IPS-NIHi11 (cell line): ENCODE measurements at places on chromosomes 3 and 15.

- DNase-seq, result peak; percentile 79
Measured at GRCh38 chr3:54146506-54147239, 24.3 kb downstream of the CACNA2D3 start.

DNA sequence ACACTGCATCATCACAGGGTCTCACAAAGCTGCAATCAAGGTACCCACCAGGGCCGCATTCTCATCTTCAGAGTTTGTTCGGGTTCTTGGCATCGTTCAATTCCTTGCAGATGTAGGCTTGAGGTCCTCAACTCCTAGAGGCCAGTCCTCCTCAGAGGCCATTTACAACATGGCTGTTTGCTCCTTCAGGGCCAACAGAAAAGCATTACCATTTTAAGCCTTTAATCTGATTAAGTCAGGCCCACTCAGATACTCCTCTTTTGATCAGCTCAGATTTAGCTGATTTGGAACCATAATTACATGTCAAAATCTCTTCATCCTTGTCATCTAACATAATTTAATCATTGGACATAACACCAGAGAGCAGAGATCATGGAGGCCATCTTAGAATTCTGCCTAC, 55.4 kb downstream of the BFSP2 start:
- no peak for DNase-seq

- DNase-seq, result no peak
Measured at GRCh38 chr3:32848215-32848614, 30.4 kb downstream of the TRIM71 start.

GRCh38 chr3:151210676-151211381, 7.8 kb upstream of the GPR171 start:
- no peak for DNase-seq

GRCh38 chr15:45328663-45329062, 49.7 kb downstream of the GATM start:
- DNase-seq, result peak; percentile 19

DNA sequence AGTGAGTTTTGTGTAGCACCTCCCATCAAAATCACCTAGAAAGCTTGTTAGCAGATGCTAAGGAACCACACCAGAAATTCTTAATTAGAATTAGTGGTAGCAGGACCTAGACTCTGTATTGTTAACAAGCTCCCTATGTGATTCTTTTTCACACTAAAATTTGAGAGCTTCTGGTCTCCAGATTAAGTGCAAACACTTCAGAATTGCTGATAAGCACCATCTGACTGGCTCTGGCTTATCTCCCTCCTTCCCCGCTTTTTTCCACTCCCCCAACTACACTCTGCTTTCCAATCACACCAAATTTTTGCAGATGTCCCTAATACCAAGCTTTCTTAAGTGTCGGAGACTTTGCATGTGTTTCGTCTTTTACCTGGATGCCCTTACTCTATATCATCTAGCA, 410.1 kb upstream of the DPH6 start:
- no peak for DNase-seq

DNA sequence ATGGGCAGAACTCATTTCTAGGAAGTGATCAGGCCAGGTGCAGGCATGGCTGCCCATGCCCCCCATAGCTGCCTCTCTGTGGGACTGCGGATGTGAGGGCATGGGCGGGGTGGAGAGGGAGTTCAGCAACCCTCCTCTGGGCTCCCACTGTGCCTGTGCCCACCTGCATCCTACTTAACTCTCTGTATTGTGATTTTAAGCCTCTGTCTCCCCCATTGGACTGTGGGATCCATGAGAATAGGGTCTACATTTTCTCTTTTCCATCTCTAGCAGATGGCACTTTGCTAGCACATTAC, 194.3 kb downstream of the CHST2 start:
- no peak for DNase-seq

DNA sequence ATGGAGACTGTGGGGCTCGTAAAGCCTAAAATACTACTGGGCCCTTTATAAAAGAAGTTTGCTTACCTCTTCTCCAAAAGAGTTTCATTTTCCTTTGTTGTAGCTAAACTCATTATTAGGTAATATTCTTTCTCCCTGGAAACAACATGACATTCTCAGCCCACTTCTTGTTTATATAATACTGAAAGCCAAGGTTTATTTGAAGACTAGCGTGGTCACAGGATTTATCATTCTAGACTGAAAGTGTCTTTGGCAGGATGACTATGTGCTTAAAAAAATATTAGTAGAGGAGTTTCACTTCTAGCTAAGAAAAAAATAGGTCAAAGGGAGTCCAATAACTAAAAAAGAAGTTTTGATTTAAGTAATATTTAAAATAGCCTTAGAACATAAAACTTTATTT, 1085.2 kb upstream of the CADM2 start:
- no peak for DNase-seq

DNA sequence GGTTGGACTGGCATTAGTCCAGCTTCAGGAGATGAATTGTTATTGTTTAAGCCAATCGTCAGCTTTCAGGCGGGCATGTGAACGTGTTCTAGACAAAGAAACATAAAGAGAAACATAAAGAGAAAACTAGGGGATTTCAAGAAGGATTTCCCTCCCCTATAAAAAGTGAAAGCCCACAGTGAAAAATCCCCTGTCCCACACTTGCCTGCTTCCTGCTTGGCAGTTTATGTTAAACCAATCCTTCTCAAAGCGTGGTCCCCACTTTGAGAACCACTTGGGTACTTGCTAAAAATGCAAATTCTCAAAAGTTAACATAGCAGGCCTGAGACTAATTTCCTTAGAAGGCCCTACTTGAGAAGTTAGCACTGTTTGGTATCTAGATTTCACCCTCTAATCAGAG, 293.0 kb upstream of the SOX14 start:
- no peak for DNase-seq

DNA sequence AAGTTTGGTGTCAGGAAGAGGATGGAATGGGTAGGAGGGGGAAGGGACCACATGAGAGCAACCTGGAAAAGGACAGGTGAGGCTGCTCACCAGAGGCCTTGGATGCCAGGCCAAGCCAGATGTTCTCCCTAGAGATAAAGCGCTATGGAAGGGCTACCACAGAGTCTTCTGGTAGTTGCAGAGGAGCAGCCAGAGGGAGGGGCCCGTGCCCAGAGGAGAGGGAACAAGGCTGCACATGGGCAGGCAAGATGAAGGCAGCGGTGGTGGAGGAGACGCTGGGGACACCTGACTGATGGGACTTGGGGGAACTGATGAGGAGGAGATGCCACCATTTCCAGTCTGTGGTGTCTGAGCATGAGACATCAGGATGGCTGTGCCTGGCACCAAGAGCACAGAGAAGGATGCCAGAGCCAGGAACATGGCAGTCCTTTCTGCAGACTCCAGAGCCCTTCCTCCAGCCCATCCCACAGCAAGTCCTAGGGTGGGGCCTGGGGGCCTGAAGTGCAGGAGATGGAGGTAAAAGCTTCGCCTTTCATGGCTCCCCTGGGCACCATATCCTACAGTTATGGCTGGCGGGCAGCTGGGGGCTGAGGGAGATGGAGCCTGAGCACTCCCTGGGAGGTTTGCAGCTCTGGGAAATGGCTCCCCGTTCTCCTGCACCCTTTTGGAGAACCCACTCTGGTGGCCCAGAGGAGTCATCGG, 103.0 kb downstream of the ETFA start:
- DNase-seq, result no peak

- no peak for DNase-seq
Measured at GRCh38 chr3:197499427-197499826, 56.3 kb downstream of the BDH1 start.

DNA sequence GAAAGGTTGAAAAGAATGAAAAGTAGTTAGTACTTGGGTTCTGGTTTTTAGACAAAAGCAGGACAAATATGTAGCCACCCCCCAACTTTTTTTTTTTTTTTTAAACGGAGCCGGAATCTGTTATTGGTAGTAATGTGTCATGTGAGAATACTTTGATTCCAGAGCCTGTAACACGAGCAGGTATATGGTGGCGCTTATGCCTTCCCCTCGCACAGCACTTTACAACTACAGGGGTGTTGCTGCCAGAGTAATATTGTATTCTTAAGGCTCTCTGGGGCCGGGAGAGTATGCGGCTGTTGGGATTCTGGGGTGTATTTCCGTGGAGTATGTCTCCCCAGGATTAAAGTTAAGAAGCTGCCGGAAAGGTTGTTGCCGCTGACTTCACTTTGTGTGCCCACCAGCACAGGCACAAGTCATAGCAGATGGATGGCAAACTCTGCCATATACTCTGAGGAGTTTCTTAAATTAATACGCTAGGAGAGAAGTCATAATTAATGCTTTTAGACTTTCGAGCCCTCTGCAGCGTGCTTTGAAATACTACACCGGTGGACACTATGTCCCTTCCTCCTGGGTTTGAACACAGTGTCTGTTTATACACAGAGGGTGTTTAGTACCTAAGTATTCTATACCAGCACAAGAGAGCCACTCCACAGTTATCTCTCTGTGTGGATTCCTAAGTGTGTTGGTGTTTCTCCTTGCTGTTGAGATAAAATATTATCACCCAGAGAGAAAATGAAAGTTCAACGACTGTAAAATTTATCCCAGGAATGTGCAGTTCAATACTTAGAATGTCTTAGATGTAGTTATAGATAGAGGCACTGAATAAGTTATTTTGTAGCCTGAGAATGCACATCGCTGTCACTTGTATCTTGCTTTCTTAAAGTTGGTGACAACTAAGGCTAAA, 1.4 kb downstream of the MBNL1 start:
- peak; percentile 52 for DNase-seq

DNA sequence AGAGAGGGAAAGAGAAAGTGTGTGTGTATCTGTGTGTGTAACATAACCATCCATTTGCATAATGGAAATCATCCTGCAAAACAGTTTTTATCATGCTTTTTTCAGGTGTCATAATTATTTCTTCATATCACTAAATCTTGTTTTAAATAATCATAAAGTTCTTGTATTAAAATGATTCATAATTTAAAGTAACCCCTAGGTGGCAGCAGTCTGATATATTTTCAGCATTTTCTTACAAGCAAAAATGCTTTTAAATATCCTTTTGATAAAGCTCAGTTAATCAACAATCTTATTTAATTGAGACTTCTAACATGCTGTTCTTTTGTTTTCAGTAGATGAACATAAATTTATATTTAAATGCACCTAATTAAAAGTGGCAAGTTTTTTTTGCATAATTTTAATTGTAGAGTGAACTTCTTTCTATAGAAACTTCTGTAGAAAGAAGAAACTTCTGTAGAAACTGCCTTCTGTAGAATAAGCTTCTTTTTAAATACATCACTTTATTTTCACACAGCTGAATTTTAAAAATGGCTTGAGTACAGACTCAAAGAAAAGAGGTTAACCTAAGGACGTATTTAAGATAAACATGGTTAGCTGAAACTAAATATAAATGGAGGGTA, 72.5 kb downstream of the OPA1 start:
- DNase-seq, result no peak

- DNase-seq, result no peak
Measured at GRCh38 chr15:42447599-42447998, 43.3 kb downstream of the ZNF106 start.

GRCh38 chr3:191170097-191170496, 28.9 kb upstream of the OSTN start:
- no peak for DNase-seq

GRCh38 chr3:107450254-107450893, 72.4 kb upstream of the BBX start:
- DNase-seq, result no peak

DNA sequence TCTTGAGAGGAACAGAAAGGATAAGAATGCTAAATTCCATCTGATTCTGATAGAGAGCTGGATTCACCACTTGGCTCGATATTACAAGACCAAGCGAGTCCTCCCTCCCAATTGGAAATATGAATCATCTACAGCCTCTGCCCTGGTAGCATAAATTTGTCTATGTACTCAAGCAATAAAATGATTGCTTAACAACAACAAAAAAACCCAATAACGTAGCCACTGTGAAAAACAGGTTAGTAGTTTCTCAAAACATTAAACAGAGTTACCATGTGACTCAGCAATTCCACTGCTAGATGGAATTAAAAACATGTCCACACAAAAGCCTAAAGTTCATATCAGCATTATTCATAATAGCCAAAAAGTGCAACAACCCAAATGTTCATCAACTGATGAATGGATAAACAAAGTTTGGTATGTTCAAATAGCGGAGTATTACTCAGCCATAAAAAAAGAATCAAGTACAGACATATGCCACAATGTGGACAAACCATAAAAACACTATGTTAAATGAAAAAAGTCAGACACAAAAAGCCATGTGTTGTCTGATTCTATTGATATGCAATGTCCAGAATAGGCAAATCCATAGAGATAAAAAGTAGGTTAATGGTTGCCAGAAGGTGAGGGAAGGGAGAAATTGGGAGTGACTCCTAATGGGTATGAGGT, 16.8 kb downstream of the BCL2L10 start:
- no peak for DNase-seq
